ENCODE measurements at places on chromosomes 2 and 18.

- DNase-seq, result peak; percentile 18
These were observed 55.7 kb downstream of the INO80C start for GRCh38 chr18:35441857-35442595.

- no peak for DNase-seq
These were observed 34.2 kb downstream of the PMS1 start for GRCh38 chr2:189818249-189819038.

GRCh38 chr2:7007488-7007845 lies 90.3 kb downstream of the RNF144A start:
- no peak for DNase-seq

DNA sequence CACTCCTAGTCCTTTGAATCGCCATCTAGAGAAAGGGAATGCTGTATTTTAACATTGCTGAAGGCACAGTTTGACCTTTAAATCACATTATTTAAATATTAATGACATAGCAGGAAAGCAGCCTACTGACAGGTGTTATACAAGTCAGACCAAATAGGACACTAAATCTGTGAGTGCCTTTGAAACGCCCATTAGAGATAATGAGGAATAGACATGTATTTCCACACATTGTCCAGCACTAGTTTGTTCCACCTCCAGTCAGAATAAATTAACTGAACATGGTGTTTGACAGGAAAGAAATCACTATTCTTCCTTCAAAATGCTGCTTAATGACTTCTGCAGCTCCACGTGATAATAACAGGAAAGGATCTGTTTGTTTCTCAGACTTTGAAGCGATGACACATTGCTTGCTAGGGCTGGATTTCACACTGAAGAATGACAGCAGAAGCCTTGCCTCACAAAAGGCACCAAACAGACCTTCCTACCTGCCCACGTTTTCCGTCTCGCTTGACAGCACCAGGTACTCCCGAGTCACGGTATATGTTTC lies 90.5 kb upstream of the DDX18 start:
- DNase-seq, result no peak

DNA sequence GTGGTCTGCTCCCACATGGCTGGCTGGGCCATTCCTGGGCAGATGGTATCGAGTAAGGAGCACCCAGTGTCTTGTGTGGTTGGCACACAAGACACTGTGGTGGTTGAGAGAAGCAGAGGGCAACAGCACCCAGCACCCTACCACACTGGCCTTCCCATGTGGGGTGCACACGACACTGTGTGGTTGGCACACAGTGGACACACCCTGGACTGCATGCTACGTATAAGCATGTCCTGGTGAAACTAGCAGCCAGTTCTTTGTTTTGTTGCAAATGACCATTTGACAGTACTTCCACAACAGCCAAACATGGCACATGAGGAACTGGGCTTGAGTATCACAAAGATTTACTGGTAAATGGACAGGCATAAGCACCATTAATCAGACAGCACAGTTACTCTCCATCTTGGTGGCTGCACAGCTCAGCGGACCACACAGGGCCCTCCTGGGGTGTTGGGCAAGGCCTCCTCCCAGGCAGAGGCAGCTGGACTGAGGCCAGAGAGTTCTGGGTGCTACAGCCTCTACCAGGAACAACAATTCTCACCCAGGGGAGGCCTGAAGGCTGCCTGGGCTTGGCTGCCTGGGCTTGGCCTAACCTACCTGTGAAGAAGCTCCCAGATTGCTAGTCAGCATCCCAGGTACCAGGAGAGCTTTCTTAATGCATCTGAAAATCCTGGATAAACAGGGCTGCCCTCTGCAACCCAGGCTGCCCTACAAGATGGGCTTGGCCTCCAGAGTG lies 59.3 kb upstream of the ALPP start:
- no peak for DNase-seq

DNA sequence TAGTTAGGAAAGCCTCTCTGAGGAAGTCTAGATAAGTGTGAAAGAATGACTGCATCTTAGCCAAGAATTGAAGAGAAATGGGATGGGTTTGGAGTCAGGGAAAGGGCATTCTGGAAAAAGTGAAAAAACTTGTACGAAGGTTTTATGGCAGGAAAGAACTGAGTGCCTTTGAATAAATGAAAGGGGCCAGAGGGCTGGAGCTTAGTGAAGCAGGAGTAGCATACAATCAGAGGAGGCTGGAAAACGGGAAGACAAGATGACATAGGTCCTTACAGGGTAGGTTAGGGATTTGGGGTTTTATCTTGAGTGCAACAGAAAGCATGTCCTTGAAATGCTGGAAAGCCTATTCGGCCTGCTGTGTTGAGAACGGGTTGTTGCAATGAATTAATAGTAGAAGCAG lies 152.6 kb upstream of the RND3 start:
- DNase-seq, result no peak

DNA sequence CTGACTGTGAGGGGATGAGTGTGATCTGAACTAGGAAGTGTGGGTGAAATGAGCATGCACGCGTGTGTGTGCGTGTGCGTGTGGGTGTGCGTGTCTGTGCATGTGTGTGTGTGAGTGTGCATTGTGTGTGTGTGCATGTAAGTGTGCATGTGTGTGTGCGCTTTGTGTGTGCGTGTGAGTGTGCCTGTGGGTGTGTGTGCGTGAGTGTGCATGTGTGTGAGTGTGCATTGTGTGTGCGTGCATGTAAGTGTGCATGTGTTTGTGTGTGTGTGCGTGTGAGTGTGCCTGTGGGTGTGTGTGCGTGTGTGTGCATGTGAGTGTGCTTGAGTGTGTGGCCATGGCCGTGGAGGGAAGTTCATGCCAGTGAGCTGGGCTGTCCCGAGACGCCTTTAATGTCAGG lies 76.3 kb downstream of the RTP5 start:
- no peak for DNase-seq

DNA sequence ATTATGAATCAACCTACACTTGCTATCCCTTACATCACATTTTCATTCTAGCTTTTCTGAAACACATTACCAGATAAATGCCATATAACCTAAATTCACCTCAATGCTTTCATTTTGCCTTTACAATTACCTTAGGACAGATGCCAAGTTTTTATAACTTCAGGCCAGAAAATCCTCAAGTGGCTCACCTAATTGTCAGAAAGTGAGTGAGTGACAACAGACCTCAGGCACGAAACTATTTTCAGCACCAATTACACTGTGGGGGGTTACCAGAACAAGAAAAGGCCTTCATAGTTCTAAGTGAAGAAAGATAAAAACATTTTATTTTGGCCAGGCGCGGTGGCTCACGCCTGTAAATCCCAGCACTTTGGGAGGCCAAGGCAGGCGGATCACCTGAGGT lies 52.3 kb upstream of the ST8SIA5 start:
- DNase-seq, result no peak

DNA sequence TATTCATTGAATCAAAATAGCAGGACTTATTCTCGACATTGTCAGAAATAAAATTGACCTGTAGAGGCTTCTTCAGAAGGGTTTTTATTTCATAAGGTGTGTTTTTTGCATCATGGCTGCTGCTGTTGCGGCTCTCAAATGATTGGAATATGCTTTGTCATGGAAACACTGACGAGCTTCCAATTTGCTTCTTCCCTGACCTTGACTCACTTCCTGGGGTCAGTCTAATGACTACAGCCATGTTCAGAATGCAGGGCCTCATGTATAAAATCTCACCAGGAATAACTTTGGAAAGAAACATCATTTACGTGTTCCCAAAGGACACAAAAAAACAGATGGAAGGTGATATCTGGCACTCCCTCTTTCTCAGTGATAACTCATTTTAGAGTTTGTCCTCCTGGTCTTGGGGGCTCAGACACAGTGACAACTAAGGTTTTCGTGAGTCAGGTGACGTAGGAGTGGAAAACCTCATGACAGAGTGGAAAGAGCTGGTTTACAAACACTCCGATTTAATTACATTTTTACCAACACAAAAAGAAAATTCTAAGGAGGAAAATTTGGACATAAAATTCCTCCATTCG lies 467.0 kb upstream of the RAB12 start:
- DNase-seq, result peak; percentile 64
